Suppressor macrophage (primary cell): ENCODE measurements at places on chromosomes 16 and 17.
A peak's percentile ranks its signal among the peaks of the same experiment; 100 is the strongest.

DNA sequence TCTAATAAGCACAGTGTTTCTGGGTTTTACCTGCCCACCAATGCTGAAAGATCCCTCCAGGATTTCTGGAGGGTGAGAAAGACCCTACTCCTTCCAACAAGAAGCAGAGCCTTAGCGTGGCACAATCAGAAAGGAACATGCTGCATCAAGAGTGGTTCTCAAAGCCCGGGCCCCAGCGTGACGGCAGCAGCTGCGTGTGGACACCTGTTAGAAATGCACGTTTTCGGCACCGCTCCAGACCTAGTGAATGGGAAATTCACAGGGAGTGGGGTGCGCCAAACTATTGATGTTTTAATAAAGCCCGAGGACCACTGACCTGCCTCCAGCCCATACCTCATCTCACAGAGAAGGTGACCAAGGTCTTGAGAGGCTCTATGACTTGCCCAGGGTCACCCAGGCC, 55.8 kb downstream of the PECAM1 start:
- no peak for DNase-seq

GRCh38 chr17:68595986-68596385, 5.2 kb downstream of the FAM20A start:
- no peak for DNase-seq

- peak; percentile 42 for DNase-seq
Measured at GRCh38 chr17:43608313-43608712, 53.4 kb downstream of the MEOX1 start.

GRCh38 chr17:64388961-64389565, 1.6 kb downstream of the PECAM1 start:
- DNase-seq, result no peak

- no peak for DNase-seq
Measured at GRCh38 chr16:81279392-81279791, 35.4 kb upstream of the GAN start.

DNA sequence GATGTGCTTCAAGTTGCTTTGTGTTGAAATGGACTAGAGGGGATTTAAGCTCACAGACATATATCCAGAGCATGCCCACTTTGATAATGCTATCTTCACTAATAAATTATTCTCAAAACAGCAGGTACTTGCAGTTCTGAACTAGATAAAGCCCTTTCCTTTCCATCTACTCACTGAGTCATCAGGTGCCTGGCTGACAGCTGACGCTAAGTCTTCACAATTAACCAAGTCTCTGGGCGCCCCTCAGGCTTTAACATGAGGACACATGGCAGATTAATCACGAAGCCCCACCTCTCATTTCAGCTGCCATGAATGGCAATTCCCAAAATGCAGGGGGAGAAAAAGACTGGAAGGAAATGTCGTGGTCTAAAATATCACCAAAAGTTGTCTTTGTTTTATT, 29.5 kb upstream of the CRISPLD2 start:
- DNase-seq, result no peak

- DNase-seq, result no peak
Measured at GRCh38 chr17:60158751-60159478, 9.1 kb downstream of the CA4 start.

- DNase-seq, result peak; percentile 54
Measured at GRCh38 chr16:154217-155030, 2.0 kb downstream of the HBZ start.

DNA sequence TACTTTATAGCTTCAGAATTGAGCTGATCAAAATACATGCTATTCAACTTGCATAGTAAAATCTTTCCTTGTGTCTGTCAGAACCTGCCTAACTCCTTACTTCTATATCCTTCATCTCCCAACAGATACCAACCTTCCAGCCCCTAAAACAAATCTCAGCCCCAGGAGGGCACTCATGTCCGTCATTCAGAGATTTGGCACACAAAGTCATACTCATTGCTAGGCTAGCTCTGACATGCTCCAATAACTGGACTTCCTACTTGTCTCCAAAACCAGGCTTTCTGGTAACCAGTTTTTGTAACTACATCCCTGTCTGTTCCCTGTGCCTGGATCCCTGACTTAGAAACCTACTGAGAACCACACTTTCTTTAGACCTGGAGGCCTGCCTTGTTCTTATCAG, 37.5 kb upstream of the DHX40 start:
- no peak for DNase-seq

- DNase-seq, result no peak
Measured at GRCh38 chr16:24775455-24775854, 46.0 kb downstream of the TNRC6A start.
